Activated naive CD4-positive, alpha-beta T cell treated with anti-CD3 and anti-CD28 coated beads, Interleukin-2, amount 50 U/mL, for 16 hours (primary cell): ENCODE measurements at places on chromosomes 3 and 15.

- no peak for DNase-seq
Observed at GRCh38 chr3:133121450-133121849, 83.3 kb downstream of the TMEM108 start.

DNA sequence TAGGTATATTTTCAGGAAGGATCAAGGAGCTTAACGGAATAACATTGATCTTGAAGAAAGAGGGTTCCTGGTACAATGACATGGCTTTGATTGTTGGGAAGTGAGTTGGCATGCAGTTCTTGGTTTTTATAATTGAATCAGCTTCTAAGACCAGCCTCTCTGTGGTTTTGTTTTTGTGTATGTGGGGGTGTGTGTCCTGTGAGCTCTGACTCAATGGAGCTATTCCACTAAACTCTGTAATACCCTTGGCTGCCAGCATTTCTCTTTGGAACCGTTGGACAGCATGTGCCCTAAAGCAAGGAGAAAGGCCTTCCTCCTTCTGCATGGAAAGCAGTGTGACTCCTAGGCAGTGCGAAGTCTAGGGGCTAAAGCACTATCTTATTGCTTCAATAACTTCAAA lies 124.8 kb downstream of the EDEM1 start:
- DNase-seq = no peak

DNA sequence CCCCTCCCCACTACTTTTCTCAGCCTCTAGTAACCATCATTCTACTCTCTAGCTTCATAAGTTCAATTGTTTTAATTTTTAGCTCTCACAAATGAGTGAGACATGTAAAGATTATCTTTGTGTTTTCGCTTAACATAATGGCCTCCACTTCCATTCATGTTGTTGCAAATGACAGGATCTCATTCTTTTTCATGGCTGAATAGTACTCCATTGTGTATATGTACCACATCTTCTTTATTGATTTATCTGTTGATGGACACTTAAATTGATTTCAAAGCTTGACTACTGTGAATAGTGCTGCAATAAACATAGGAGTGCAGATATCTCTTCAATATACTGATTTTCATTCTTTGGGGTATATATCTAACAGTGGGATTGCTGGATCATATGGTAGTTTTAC lies 699.8 kb upstream of the NR2F2 start:
- DNase-seq = no peak

GRCh38 chr3:193552923-193553322 lies 1.8 kb downstream of the ATP13A4 start:
- DNase-seq = no peak

DNA sequence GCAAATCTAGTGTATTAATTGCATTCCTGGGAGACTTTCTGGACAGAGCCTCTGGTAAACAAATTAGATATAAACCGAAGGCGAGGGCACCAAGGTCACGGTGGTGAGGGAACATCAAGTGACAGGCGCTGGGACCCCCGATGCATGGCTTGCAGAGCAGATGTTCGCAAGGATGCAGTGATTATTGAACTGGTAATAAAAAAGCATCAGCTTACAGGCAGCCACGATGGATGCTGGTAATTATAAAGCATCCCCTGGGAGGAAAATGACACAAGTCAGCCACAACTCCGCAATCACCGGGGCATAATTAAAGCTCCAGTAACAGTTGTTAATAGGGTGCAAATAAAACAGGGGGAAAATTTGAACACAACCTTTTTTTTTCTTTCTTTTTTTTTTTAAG lies 231.1 kb upstream of the DPH6 start:
- no peak for DNase-seq

DNA sequence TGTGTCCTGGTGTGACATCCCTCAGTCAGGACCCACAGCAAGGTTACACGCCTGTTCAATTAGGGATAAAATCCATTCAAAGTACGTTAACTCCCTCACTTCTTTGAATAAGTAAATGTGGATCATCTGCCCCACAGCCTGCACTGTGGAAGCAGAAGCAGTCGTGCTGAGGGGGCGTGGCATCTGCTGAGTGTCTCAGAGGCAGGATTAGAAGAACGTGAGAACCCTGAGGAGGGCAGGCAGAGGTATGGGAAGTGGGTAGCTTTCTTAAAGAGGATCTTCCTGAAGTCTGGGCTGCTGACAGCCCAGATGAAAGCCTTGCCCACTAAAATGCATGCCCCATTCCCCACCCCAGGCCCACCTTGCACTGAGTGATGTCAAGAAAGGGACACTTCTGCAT lies 28.5 kb downstream of the CRABP1 start:
- no peak for DNase-seq

DNA sequence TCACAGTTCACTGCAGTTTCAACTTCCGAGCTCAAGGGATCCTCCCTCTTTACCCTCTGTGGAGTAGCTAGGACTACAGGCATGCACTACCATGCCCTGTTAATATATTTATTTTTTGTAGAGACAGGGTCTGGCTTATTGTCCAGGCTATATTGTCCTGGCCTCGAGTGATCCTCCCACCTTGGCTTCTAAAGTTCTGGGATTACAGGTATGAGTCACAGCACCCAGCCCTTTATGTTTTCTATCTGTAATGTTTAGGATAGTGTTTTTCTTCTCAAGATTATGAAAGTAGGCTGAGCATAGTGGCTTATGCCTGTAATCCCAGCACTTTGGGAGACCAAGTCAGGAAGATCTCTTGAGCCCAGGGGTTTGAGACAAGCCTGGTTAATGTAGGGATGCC lies 11.9 kb upstream of the SCG3 start:
- DNase-seq = no peak

DNA sequence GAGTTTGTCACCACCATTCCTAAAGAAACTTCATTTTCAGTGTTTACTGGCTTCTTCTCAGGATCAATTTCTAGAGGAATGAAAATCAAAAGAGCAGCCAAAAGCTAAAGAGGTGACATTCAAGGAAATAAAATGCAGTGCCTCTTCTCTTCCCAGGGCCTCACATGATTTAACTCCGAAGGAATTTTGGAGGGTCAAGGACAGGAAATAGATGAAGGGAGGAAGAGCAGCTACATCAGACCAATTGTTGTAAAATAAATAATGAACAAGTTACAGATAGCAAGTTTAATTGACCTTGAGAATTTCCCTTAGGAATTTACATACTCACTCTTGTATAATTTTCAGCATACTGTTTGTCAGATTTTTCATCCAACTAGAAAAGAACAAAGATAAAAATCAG lies 78.1 kb downstream of the LRRFIP2 start:
- DNase-seq = no peak

DNA sequence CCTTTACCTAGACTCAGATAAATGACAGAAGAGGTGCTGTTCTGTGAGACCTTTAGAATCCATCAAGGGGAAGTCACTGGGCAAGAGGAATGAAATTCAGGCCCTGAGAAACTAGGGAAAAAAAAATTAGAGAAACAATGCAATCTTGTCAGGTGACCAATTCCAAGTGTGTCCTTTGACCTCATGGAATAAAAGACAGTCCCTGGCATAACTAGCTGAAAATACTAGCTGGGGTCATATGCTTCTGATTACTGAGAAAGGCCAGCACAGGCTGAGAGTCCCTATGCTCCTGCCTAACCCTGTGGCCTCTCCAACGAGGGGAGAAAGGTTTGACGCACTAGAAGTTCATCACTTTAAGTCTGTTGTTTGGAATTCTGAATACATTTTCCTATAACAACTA lies 167.3 kb downstream of the XXYLT1 start:
- no peak for DNase-seq

- no peak for DNase-seq
Observed at GRCh38 chr3:134317106-134317947, 56.9 kb downstream of the AMOTL2 start.

DNA sequence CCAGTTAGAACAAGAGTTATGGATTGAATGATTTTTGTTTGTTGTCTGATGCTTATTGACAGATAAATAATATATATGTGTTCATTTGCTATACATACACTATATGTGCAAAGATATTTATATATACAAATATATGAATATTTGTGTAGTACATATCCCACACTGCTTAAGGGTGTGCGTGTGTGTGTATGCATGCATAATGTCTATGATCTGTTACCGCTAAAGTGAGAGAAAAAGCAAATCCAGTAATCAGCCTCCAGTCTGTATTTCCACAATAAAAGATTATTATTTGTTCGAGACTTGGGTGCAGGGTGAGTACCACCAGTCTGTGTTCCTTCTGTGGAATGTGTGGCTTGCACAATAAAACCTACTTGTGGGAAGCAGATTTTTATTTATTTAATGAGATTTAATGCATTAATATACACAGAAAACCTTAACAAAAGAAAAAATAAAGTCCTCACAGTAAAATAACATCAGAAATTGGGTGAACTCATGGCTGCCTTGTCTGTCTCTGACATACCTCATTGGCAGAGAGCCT lies 366.0 kb upstream of the TBL1XR1 start:
- no peak for DNase-seq

GRCh38 chr3:14206548-14207177 lies 28.0 kb downstream of the LSM3 start:
- no peak for DNase-seq

- DNase-seq = no peak
Observed at GRCh38 chr3:101938262-101938847, 89.0 kb downstream of the NFKBIZ start.

DNA sequence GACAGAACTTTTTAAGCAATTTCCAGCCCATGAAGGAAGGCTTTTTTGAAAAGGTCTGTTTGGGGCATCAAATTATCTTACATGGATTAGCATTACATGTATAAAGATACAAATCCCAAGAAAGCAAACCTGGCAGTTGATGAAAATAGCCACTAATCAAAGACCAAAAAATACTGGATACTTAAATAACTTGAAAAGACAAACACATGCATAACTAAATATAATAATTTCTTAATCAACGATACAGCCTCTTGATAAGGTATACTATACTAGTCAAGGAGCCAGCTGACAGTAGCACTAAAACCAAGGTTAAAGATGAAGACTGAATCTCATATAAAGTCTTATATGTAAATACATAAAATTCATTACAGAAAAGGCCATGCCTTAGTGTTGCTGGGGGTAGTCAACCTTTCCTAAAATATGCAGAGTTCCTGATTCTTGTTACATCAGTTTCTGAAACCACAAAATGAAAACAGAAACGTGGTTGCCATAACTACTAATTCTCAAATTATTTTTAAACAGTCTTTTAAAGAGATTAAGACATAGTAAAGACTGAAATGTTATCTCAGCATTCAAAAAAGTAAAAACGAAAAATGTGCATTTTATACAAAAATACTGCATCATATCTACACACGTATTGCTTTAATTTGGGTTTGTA lies 2.0 kb downstream of the ANKRD28 start:
- no peak for DNase-seq

DNA sequence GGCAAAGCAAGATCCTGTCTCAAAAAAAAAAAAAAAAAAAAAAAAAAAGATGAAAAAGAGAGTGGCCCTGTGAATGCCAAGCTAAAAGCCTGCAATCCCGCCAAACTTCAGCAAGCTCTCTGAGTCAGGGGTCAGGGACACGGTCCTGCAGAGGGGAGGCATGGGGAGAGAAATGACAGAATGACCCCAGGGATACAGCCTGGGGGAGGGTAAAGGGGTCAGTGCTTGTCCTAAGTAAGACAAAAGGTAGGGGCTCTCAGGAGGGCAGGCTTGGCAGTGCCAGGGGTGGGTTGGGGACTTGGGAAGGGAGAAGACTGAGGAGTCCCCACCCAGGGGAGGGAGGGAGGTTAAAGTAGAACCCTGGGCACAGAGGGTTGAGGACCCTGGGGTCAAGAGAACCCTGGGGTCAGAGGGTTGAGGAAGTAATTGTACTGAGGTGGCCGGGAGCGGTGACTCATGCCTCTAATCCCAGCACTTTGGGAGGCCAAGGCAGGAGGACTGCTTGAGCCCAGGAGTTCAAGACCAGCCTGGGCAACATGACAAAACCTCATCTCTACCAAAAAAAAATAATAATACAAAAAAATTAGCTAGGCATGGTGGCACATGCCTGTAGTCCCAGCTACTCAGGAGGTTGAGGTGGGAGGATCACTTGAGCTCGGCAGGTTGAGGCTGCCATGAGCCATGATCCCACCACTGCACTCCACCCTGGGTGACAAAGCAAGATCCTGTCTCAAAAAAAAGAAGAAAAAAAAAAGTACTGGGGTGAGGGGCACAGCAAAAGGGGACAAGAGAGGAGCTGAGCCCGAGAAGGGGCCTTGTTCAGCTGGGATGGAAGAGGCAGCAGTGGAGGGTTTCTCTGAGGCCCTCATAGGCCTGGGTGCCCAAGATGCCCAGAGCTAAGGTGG lies 5.2 kb upstream of the SEMA3B start:
- DNase-seq = no peak

DNA sequence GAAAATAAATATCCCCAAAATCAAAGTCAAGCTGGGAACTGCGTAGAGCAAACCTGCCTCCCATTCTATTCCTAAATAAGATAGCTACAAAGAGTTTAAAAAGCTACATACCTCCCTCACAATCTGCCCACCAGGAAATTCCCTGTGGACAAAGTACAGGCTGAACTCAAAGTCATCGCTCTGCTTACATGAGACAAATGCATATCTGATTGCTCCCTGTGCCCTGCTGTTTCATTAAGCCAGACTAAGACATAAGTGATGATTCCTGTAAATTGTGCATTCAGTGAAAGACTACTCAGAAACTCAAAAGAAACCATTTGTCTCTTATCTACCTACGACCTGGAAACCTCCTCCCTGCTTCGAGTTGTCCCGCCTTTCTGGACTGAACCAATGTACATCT lies 28.5 kb upstream of the EIF4A2 start:
- no peak for DNase-seq

DNA sequence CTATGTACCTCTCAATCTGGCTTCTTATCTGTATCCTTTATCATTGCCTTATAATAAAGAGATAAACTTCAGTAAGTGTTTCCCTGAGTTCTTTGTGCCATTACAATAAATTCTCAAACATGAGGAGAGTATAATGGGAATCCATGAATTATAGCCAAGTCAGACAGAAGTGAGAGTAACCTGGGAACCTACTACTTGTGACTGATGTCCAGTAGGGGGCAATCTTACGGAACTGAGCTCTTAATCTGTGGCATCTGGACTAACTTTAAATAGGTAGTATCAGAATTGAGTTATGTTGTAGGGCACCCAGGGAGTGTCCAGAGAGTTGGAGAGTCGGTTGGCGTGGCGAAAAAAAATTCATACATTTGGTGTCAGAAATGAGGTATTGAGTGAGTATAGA lies 542.6 kb downstream of the ZBBX start:
- no peak for DNase-seq

- no peak for DNase-seq
Observed at GRCh38 chr15:48433226-48433886, 102.1 kb downstream of the DUT start.

DNA sequence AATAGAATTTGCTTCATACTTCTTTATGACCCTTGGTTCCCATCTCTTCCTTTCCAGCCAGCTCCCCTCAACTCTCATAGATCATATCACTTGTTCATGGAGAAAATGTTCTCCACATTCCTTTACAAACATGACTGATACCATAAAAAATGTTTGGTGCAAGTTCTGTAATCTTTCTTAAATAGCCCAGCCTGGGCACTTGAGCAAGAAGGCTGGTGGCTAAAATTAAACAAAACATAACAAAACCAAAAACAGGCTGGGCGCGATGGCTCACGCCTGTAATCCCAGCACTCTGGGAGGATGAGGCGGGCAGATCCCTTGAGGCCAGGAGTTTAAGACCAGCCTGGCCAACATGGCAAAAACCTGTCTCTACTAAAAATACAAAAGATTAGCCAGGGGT lies 8.9 kb upstream of the POLR2M start:
- no peak for DNase-seq
